Forelimb muscle (tissue), 1 donor: ENCODE measurements at places on chromosomes 4 and X. TPM values are rescaled to one million over a fixed set of nuclear protein-coding genes. Genes with fewer than 3 reads are reported as not detected.

Gene UBL4A
- 23.2 TPM for polyA plus RNA-seq

Gene NLGN4X
- polyA plus RNA-seq, result 2.0 TPM

GRCh38 chr4:138659812-138660316 is 355.7 kb upstream of the NOCT start:
- DNase-seq, result no peak

- no peak for DNase-seq
Observed at GRCh38 chr4:184668096-184668495, 18.6 kb downstream of the PRIMPOL start.

GRCh38 chr4:111792632-111793031 is 352.6 kb upstream of the FAM241A start:
- DNase-seq, result no peak
